ENCODE measurements at places on chromosomes 16 and 17. TPM values are rescaled to one million over a fixed set of nuclear protein-coding genes. Genes with fewer than 3 reads are reported as not detected.

Gene RNF43
- total RNA-seq, result 1.5 TPM

Gene KRT222
- total RNA-seq, result not detected

Gene FA2H
- 0.78 TPM for total RNA-seq

Gene FBXW10B
- 0.20 TPM for total RNA-seq

Gene BEAN1
- not detected for total RNA-seq

Gene TUBG1
- total RNA-seq, result 26.8 TPM

Gene MPV17L
- total RNA-seq, result 0.55 TPM
